Dermis blood vessel endothelial cell (primary cell): ENCODE measurements at places on chromosomes 5 and 9. TPM values are rescaled to one million over a fixed set of nuclear protein-coding genes. Genes with fewer than 3 reads are reported as not detected.

SPINK5 gene
- 0.09 and 0.85 TPM in 2 replicates for total RNA-seq

SPATA31A5 gene
- total RNA-seq: not detected in 2 replicates

DDX4 gene
- 0.17 TPM in 1 of 2 replicates, not detected in the other for total RNA-seq

CDH18 gene
- not detected in 2 replicates for total RNA-seq

ANKRD34B gene
- total RNA-seq: not detected in 2 replicates

PHYHD1 gene
- 0.85 TPM in 1 of 2 replicates, not detected in the other for total RNA-seq

BRINP1 gene
- 0.19 TPM in 1 of 2 replicates, not detected in the other for total RNA-seq

OR2Y1 gene
- not detected in 2 replicates for total RNA-seq

ADAMTS13 gene
- total RNA-seq: 0.84 and 1.0 TPM in 2 replicates

PCDHGA8 gene
- total RNA-seq: 0.74 and 1.4 TPM in 2 replicates

TRIM7 gene
- 2.7 and 5.2 TPM in 2 replicates for total RNA-seq

PCDHB9 gene
- 0.14 and 0.17 TPM in 2 replicates for total RNA-seq

PCA3 gene
- under 0.01 and 0.33 TPM in 2 replicates for total RNA-seq

PCDHA7 gene
- total RNA-seq: 0.19 and 0.34 TPM in 2 replicates

PCDHA4 gene
- 0.17 and 0.23 TPM in 2 replicates for total RNA-seq

TMEFF1 gene
- total RNA-seq: 9.2 and 19.3 TPM in 2 replicates

NMUR2 gene
- not detected in 2 replicates for total RNA-seq

DMRT2 gene
- not detected in 2 replicates for total RNA-seq

PCDHAC2 gene
- 0.28 and 0.34 TPM in 2 replicates for total RNA-seq

CD72 gene
- total RNA-seq: 0.14 TPM in 1 of 2 replicates, not detected in the other

ARID3C gene
- 0.09 and 0.51 TPM in 2 replicates for total RNA-seq

GABBR2 gene
- total RNA-seq: 0.68 and 1.7 TPM in 2 replicates

SLC36A2 gene
- total RNA-seq: not detected in 2 replicates

PTGER4 gene
- total RNA-seq: 12.3 and 23.5 TPM in 2 replicates

SPACA9 gene
- 1.3 and 1.4 TPM in 2 replicates for total RNA-seq
